Activated CD4-positive, alpha-beta memory T cell treated with anti-CD3 and anti-CD28 coated beads, Interleukin-2, amount 10 ng/mL, durations not matched to agents 7 days and 5 days (primary cell): ENCODE measurements at places on chromosomes 2 and 18. TPM values are rescaled to one million over a fixed set of nuclear protein-coding genes. Genes with fewer than 3 reads are reported as not detected.

DNA sequence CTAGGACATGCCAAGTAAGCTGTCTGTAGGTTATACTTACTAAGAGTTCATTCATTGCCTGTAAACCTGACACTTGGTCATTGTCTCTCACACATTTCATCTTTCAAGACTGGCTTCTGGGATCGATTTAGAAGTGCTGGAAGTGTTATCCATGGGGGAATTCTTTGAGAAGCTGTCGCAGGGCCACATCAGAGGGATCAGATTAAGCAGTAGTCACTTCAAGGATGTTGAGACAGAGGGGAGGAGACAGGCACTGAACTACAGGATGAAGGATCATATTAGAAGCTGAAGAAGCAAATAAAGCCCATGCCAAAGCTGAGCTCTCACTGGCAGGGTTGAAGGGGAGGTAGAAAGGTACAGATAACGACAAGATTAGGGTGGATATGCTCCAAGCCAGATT lies 49.0 kb downstream of the CDK15 start:
- H3K36me3 ChIP-seq: no peaks in the 10 kb centered on the region
- H3K27ac ChIP-seq: no peak overlapping the region
- H3K4me3 ChIP-seq: no peak overlapping the region

DNA sequence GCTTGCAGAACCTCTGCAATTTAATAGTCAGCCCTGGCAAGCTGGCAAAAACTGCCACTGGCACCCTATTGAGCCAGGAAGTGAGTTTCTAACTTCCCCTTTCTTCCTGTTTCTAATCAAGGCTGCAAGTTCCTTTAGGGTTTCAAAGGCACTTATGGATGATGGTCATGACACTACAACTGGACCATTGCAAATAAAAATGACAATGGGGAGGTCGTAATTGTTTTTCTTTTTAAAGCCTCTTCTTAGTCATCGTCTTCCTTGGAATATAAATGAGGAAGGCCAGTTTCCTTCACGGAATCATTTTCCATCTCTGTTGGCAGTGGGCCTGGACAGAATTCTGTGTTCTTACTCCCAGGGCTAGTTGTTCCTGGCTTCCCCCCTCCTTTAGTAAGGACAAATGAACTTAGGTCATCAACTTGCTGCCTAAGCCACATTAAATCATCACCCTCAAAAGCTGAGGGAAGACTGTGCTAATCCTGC lies 35.8 kb downstream of the SH3RF3 start:
- no peak for DNase-seq
- H3K27me3 ChIP-seq: peaks cover 49% of the 10 kb centered on the region
- no peaks in the 10 kb centered on the region for H3K36me3 ChIP-seq
- H3K4me3 ChIP-seq: no peak overlapping the region

The TM4SF20 gene
- not detected for total RNA-seq

DNA sequence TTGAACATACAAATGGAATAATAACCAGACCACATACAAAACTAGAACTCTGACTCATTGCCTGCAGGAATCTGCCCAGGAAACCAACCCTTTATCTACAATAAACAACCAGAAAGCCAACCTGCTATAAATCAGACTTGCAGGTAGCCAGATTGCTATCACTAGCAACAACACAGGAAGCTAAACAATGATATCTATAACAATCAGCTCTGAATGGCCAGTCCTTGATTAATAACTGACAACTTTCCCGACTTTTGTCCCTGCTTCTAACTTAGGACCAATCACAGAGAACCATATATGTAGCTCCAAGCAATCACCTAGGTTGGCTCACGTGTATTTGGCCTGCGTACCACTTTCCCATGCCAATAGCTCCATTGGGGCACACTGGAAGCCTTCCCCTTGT lies 470.8 kb downstream of the RIT2 start:
- no peaks in the 10 kb centered on the region for H3K4me1 ChIP-seq
- no peak for DNase-seq
- H3K27ac ChIP-seq: no peak overlapping the region
- no peaks in the 10 kb centered on the region for H3K27me3 ChIP-seq
- H3K36me3 ChIP-seq: no peaks in the 10 kb centered on the region

DNA sequence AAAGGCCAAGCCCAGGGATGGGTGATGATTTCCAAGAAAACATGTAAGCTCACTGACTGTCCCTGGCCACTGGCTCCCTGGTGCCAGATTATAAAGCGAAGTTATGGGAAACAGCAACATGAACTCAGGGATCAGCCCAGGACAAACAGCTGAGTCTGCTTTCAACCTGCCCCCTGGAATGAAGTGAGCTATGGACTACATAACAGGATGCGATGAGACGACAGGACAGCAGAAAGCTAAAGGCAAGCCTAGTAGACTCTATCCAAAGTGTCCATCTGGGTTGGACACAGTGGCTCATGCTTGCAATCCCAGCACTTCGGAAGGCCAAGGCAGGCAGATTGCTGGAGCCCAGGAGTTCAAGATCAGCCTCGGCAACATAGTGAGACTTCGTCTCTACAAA lies 16.6 kb upstream of the KCMF1 start:
- peaks cover 17% of the 10 kb centered on the region for H3K36me3 ChIP-seq
- no peak for DNase-seq
- H3K27ac ChIP-seq: no peak overlapping the region
- H3K4me1 ChIP-seq: peaks cover 8% of the 10 kb centered on the region
- H3K4me3 ChIP-seq: no peak overlapping the region

GRCh38 chr2:138771534-138771933 lies 8.7 kb downstream of the NXPH2 start:
- no peaks in the 10 kb centered on the region for H3K36me3 ChIP-seq
- no peak for DNase-seq
- H3K4me1 ChIP-seq: no peaks in the 10 kb centered on the region
- no peak overlapping the region for H3K4me3 ChIP-seq
- peaks cover 6% of the 10 kb centered on the region for H3K27me3 ChIP-seq

The CIDEA gene
- not detected for total RNA-seq

- no peak overlapping the region for H3K27ac ChIP-seq
- no peaks in the 10 kb centered on the region for H3K36me3 ChIP-seq
- H3K27me3 ChIP-seq: peaks cover 24% of the 10 kb centered on the region
- DNase-seq: no peak
Measured at GRCh38 chr2:98359986-98360385, 13.7 kb downstream of the CNGA3 start.
